CD4-positive, alpha-beta T cell treated with Interleukin-4 for 4 hours (primary cell): ENCODE measurements at places on chromosomes 12 and 14.

DNA sequence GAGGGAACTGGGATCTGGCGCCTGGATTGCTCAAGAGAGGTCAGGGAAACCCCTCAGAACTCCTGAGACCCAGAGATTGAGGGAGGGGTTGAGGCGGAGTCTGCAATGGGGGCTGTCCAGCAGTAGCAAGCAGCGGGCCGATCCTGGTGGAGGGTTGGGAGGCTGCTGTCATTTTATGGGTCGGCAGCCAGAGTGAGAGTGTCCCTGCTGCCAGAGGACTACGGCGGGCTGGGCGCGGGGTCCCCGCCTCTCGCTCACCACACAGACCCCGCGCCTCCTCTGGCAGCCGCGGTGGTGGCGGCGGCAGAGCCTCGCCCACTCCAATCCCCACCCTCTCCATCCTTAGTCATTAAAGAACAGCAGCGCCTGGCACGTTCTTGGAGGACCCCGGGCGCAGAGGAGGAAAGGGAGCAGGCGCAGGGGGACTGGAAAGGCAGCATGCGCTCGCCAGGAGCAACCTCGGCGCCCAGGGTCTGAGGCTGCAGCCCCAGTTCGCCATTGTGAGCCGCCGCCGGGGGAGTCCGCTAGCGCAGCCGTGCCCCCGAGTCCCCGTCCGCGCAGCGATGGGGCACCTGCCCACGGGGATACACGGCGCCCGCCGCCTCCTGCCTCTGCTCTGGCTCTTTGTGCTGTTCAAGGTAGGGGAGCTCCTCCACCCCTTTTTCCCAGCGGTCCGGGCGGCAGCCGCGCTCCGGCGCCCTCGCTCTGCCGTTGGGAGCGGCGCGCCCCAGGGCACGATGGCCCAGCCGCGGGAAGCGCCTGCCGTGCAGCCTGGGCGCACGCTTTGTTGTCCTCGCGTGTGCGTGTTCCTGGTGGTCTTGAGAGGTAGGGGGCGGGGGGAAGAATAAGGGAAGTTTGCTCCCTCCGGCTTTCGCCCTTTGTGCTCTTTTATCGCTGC is at the start of gene PTPRO:
Gene PTPRO (plus strand): TSS at position 345 of the 898 bp plus-strand sequence.
- no peak for DNase-seq

- DNase-seq, result no peak
These were observed 19.0 kb downstream of the TWF1 start for GRCh38 chr12:43786899-43787693.

DNA sequence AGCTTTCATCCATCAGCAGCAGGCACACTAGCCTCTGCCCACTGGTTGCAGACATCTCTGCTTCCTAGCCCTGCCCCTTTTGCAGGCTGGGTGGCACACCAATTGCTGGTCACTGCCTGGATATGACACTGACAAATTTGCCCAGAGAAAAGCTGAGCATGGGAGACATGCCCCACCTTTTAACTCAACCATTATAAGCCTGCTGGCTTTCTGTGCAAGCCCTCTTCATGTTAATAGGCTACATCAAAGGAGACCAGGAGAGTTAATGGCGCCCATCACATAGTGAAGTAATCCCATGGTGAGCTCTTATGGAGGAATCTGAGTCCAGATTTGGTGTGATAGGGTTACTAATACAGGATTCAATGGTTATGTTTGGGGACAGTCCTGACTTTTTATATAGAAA is 139.2 kb downstream of the KICS2 start:
- no peak for DNase-seq

- DNase-seq, result no peak
These were observed 42.6 kb upstream of the PLEKHD1 start for GRCh38 chr14:69441948-69442347.

DNA sequence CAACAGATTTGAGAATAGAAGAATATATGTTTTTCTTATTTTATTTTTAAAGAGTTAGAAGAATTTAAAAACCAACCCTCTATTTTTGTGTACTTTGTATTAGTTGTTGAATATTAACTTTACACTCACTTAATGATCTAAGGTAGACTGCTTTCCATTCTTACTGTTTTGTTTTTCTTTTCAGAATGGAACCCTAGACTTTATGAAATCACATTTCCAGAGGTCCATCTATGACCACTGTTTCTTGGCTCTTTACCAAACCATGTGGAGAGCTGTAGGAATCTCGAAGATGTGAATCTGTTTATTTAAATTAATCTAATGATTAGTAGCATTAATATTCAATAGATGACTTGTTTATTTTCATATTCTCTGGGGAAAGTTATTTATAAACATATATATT is 7.2 kb upstream of the PIK3C2G start:
- no peak for DNase-seq

- no peak for DNase-seq
These were observed 42.5 kb downstream of the JDP2 start for GRCh38 chr14:75470238-75470797.

- no peak for DNase-seq
These were observed 25.9 kb downstream of the RHOF start for GRCh38 chr12:121767525-121768016.

- no peak for DNase-seq
These were observed 28.7 kb downstream of the JAG2 start for GRCh38 chr14:105139831-105140239.

- DNase-seq, result no peak
These were observed 71.7 kb upstream of the RIN3 start for GRCh38 chr14:92441751-92442504.

DNA sequence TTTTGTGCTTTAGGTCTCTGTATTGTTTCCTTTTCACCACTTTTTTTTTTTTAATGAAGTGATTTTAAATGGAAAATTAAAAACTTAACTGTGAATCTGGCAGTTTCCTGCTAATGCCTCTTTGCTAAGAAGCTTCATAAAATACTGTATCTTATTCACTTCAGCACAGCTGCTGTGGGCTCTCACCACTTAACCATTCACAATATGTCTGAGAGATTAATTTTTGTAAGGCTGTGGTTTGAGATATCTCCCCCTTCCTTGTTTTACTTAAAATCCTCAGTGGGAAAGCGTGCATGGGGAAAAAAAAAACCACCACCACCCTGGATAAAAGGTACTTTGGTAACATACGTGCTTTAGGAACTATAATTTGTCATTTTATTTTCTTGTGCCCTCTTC is 115.9 kb downstream of the ETV6 start:
- DNase-seq, result no peak

- DNase-seq, result no peak
These were observed 188.7 kb upstream of the IGF1 start for GRCh38 chr12:102669056-102669455.

DNA sequence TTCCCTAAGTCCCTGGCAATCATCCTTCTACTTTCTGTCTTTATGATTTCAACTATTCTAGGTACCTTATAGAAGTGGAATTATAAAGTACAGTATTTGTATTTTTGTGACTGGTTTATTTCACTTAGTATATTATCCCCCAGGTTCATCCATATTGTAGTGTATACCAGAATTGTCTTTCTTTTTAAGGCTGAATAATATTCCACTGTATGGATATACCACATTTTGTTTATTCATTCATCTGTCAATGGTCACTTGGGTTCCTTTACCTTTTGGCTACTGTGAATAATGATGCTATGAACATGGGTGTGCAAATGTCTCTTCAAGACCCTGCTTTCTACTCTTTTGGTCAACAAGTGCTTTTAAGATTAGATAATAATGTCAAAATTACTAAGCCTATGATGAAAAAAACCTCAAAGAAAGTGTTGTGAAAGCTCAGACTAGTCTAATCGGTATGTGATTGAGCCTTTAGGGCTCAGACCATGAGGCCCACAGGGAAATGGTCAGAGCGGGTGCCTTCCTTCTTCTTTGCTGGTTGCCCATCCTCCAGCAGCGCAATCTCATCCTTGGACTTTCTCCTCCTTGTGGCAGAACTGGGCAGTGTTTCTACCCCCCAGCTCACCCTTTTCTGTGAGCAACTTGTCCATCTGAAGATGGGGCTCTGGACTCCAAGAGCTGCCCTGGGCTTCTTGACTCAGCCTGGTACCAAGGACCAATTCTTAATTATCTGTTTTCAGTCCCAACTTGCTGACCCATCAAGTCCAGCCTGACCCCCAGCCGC is 105.4 kb downstream of the TTC8 start:
- DNase-seq, result no peak

- no peak for DNase-seq
These were observed 86.1 kb upstream of the ARHGAP5 start for GRCh38 chr14:31990926-31991572.

DNA sequence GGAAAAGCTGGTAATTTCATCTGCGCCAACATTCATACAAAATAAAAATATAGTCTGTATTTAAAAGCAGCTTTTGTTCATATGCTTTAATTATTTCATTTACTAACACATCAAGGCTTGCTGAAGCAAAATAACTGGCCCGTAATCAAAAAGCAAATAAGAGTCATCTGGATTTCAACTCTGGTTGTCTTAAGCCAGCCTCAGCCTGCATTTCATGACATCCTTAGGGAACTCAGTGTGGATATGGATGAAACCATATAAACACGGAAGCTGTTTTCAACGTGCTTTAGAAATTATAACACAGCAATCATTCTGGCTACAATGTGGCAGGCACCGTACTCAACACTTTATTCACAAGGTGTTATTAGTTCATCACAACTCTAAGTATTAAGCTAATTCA is 852 bp downstream of the COX16 start:
- no peak for DNase-seq

DNA sequence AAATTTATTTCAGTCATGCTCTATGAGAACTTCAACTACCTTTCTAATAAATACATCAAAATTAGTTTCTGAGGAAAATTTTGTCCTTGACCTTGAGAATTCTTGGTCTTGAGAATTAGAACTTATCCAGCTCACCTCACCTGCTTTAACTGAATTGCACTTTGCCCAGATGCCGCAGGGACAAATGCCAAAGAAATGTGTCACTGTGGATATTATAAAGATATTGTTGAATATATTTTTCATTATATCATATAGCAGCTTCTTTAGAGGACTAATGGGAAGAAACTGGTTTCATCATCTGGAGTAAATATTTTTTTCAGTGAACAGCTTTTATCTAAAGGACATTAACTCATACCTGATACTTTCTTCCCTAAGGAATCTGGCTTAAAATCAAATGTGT is 54.1 kb downstream of the LRP6 start:
- DNase-seq, result no peak

GRCh38 chr12:45762185-45763110 is 32.9 kb downstream of the ARID2 start:
- DNase-seq, result peak; percentile 15

- DNase-seq, result no peak
These were observed 92.7 kb downstream of the PHETA1 start for GRCh38 chr12:111276146-111276545.

DNA sequence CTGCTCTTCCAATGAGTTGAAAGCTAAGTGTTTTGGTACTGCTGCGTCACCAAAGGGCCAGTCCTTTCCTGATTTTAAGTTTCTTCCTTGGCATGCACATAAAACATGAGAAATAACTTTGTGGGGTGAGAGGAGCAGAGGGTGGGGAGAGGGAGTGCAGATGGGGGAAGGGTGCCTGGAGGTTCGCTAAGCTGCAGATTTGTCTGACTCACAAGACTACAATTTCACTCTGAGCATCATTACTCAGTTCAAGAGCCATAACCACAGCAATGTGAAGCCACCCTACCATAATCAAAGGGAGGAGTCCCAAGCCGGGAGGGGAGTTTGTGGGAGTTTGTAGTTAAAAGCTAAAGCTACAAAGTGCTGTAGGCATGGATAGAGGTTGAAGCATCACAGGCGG is 136.1 kb downstream of the ANO2 start:
- no peak for DNase-seq

DNA sequence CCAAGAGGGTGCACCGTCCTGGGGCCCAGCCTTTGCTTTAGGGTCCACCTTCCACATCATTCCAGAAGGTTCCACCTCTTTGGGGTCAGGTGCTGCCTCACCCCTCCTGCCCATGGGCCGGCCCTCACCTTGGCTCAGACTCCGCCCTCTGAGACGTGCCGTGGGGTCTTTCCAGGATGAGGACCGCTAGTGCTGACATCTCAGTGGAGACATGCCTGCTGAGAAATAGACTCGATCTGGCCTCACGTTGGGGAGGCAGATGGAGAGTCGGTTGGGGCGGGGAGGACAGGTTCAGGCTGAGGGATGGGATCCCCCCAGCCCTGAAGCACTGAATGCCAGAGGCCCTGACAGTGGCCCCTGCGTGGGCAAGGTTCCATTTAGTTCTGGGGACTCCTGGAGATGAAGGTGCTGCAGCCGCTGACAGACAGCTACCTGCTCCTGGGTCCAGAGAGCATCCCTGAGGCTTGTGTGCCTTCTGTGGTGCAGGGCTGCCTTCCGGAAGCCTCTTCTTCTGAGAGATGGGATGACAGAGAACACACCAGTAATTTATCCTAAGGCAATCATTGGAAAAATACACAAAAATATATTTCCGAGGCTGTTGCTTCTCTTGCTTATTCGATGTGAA is 185.3 kb downstream of the KIF26A start:
- DNase-seq, result no peak

DNA sequence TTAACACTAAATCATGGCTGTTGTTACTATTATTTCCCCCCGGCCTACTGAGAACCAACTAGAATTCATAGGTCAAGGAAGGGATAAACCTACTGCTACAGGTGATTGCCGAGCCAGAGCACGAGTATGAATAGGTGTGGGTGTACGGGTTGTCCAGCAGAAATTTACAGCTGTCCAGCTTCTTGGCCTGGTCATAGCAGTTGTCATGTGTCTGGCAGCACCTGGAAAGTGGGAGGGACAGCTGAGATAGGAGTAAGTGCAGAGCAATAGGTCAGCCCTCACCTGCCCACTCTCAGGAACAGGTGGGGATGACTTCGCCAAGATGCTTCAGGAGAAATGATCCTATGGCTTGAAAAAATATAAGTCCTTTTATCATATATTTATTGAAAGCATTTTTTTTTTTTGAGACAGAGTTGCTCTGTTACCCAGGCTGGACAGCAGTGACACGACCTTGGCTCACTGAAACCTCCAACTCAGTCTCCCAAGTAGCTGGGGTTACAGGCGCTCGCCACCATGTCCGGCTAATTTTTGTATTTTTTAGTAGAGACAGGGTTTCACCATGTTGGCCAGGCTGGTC is 2.6 kb downstream of the PLA2G1B start:
- DNase-seq, result no peak

GRCh38 chr14:96797582-96798349 is 584 bp downstream of the VRK1 start:
- peak; percentile 5 for DNase-seq

DNA sequence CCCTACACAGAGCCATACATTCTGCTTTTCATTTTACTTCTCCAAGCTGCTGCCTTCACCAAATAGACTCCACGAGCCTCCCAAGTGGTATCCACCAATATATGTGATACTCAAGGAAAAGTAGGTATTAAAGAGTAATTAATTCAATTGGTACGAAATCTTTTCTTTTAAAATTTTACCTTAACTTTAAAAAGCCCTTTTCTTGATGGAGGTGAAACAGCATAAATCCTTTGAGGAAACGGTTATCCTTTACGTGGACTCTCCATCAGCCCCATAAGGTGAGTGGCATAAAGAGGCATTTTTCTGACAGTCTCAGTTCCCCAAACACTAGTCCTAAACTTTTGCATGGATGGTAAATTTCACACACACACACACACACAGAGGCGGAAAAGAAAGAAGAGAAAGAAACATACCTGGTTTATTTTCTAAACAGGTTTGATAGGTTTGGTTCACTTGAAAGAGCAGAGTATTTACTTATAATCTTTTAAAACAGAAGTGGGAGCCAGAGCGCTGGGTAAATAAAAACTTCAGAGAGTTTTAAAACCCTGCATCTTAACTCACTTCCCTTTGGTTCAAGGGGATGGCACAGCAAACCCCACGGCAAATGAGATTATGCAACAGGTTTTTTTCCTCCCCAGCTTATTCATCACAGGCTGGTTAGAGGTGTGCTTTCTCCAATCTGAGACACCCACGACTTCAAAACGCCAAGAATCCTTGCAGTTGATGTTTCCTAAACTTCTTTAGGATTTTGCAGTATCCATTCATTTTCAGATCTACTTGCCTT is 1.9 kb downstream of the DUSP16 start:
- peak; percentile 86 for DNase-seq

GRCh38 chr14:77543240-77543551 is 44.6 kb upstream of the ISM2 start:
- no peak for DNase-seq
